ENCODE measurements at places on chromosomes 13 and 19. TPM values are rescaled to one million over a fixed set of nuclear protein-coding genes. Genes with fewer than 3 reads are reported as not detected.
A peak's percentile ranks its signal among the peaks of the same experiment; 100 is the strongest.

GRCh38 chr19:50490991-50491472, 14.4 kb upstream of the GARIN5A start:
- no peak for DNase-seq

GRCh38 chr19:18421371-18421959, 2.3 kb downstream of the SSBP4 start:
- DNase-seq, result no peak

DNA sequence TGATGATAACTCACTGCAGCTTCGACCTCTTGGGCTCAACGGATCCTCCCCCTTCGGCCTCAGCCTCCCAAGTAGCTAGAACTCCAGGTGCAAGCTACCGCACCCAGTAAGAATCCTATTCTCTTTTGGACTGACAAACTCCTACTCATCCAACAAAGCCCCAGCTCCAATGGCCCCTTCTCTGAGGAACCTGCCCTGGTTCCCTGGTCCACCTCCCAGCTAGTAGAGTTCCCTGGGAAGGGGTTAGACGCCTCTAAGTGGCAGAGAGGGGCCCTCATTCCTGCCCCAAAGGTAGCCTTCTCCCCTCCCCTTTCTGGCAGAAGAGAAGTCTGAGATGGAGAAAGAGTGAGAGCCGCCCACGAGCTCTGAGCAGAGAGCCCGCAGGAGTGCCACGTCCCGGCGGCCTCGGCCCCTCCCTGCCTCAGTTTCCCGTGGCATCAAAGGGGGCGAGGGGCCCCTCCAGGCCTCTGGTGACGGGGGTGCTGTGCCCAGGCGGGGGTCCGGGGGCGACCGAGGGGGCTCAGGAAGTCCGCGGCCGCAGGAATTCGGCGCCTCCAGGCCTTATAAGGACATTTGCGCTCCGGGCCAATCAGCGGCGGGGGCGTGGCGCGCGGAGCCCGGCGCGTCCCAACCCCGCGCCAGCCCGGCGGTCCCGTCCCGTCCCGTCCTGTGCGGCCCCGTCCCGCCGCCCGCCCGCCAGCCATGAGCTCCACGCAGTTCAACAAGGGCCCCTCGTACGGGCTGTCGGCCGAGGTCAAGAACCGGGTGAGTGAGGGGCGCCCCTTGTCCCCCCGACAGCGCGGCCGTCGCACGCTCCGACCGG, at the start of gene CNN2:
Gene CNN2, plus strand, starts transcription at position 649 of the 823 bp plus-strand sequence. Its CDS starts 54 bp downstream, at position 703.
- DNase-seq, result peak; percentile 51

DNA sequence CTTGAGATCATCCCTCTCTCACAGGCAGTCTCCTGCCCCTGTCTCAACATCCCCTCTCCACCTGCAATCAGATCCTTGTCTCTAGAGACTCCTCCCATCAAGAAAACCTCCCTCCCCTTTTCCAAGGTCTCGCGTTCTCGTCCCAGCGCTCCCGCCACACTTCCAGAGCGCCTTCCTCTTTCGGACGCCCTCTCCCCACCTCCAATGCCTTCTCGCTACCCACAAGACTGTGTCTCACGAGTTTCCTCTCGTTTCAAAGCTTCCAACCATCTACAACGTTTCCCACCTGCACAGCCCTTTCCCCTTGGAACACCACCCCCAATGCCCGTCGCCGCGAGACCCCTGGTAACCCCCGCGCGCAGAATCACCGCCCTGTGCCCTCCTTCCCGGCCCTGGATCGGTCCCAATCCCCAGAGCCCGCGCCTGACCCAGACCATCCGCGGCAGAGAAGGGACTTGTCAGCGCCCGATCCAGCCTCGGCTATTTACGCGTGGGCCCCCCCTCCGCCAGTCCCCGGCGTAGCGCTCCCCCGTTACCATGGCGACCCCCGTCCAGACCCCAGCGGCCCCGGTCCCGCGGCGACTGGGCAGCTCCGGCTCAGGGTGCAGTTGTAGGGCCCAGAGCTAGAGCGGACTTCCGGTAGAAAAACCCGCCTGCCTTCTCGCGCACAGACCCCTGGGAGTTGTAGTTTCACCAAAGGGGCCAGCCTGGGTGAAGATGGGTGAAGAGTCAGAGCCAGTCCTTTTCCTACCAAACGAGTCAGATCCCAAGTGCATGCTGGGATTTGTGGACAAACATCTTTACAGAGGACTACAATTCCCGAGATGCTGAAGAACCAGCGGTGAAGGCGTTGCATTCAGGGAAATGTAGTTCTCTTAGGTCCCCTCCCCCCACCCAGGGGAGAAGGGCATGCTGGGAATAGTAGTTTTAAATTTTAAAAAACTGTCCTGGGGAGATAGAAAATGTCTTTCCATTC, at the start of gene AP2S1:
Gene AP2S1, minus strand, starts transcription at position 619 of the 976 bp plus-strand sequence. Its CDS starts 80 bp downstream, at position 539.
- peak; percentile 94 for DNase-seq

ZNF17 gene
- total RNA-seq, result 27.8 TPM

DNA sequence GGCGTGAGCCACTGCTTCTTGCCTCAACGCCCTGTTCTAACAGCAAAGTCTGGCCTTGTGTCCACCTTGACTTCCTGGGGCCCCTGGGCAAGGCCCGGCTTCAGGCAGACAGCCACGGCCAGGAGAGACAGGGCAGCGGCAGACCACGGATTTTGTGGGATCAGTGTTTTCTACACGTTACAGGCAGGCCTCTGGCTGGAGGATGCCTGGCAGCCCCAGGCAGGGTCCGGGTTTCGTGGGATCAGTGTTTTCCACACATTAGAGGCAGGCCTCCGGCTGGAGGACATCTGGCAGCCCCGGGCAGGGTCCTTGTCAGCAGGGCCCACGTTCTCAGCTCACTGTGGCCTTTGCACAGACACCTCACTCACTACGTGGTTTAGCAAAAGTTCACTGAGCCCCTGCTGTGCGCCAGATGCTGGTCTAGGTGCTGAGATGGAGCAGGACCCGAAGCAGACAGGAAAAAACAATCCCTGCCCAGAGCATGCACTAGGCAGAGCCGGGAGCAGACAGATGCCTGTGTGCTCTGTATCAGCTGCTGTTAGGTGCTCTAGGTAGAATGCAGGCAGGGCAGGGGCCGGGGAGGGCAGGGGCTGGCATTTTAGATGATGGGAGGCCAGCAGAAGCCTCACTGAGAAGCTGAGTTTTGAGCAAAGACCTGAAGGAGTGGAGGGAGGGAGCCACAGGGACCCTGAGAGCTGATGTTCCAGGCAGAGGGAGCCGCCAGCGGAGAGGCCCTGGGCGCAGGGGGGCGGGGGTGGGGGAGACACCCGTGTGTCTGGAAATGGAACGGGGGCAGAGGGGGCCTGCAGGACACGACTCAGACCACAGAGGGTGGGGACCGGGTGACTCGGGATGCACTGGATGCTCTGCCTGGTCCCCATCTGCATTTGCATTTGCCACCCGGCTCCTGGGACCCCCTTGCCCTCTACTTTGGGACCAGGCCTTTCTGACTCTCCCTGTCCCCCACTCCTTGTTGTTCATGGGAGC, 25.0 kb upstream of the NCCRP1 start:
- DNase-seq, result no peak

UBL5 gene
- 190 TPM for total RNA-seq

DNA sequence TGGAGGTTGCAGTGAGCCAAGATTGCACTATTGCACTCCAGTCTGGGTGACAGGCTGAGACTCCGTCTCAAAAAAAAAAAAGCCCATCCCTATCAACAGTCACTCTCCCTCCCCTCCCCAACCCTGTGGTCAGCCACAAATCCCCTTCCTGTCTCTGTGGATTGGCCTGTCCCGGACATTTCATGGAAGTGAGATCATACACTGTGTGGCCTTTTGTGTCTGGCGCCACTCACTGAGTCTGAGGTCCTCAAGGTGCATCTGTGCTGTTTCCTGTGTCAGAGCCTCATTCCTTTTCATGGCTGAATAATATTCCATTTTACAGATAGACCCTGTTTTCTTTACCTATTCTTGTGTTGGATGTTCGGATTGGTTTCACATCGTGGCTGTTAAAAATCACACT, 149.5 kb downstream of the PTPRS start:
- no peak for DNase-seq

DNA sequence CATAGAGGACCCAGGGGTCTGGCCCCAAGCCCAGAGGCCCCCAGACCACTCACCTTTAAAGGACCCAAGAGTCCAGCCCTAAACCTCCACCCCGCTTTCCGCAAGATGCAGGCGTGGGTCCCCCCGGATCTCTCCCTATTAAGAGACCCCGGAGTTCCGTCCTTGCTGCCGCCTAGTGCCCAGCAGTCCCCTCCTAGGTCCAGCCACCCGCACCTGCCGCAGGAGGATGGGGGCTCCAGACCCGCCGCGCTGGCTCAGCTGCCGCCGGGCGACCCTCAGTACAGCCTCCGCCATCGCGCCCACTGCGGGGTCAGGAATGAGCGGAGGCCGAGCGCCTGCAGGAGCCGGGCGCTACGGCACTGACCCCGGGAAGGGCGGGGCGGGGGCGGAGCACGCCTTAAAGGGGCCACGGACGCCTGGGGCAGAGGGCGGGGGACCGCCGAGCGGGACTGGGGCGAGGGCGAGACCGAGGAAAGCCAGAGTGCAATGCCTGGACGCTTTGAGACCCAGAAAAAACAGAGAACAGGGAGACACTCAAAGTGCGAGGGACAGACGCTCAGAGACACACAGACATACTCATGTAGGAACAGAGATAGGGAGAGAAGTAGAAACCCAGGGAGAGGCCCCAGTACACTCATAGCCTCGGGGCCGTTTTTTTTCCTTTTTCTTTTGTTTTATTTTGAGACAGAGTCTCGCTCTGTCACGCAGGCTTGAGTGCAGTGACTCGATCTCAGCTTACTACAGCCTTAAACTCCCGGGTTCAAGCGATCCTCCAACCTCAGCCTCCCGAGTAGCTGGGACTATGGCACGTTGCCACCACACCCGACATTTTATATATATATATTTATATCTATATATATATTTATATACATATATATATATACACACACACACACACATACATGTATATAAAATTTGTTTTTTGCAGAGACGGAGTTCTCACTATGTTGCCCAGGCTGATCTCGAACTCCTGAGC, at the start of gene ETHE1:
Gene ETHE1, minus strand, starts transcription at position 318 of the 976 bp plus-strand sequence. Its CDS starts 24 bp downstream, at position 294.
- DNase-seq, result peak; percentile 58

DNA sequence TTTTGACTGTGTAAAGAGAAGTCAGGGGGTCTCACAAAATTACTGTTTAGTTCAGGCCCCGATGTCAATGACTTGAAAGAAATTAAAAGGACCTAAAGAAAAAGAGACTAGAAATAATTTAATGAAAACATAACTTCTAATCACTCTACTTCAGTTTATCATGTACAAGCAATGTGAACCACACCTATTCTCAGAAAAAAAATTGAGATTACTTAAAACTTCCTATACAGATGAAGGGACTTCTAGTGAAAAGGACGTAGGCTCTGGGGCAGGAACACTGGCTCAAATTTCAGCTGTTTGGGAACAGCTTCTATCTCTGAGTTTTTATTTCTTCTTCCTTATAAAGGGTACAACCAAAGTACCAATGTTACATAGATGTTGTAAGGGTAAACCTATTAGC, 38.0 kb downstream of the TPT1 start:
- no peak for DNase-seq

RAB20 gene
- total RNA-seq, result 13.6 TPM

DNA sequence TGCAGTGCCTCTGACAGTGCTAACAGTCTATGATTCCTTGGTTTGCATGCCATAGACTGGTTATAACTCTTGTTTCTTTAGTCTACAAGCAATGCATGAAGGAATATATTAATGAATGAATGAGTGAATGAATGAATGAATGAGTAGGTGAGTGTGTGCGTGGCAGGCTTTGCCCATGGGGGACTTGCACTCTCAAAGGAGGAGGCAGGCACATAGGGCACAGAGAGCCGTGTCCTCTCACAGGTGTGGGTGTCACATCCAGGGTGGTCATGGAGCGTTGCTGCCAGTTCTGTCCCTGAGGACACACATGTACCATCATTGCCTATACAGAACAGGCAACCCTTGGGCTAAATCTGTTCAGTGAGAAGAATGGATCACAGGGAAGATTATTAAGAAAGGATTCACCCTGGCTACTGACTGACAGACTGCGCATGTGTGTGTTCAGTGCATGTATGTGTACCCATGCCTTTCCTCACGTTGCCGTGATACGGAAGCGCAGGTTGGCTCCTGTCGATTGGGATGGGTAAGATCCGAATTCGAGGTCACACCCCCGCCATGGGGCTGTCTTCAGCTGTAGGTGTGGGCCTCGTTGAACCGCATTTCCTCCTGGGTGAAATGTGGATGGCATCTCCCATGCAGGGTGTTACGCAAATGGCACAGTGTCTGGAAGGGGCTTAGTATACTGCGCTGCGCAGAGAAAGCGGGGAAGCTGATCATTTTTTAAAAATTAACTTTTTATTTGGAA, 161.4 kb downstream of the STK24 start:
- no peak for DNase-seq

DNA sequence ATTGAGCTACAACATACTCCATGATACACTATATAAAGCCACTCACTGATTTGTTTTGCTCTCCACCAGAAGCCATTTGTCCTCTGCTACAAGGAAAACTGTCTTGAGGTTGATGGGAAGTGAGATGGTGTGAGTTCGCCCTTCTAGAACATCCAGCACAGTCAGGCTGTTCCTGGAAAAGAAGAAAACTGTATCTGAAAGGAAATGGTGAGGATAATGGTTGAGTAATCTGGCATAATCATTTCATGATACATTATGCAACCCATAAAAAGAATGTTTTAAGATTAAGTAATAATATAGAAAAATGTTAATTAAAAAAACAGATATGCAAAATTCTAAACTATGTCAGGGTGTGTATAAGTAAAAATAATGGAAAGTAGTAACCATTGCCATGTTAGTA, 233.9 kb downstream of the RGCC start:
- DNase-seq, result no peak

URAD gene
- not detected for total RNA-seq

GRCh38 chr13:37978680-37979079, 109.1 kb upstream of the TRPC4 start:
- no peak for DNase-seq

- no peak for DNase-seq
These were observed 110.5 kb downstream of the COG6 start for GRCh38 chr13:39765801-39766463.

- DNase-seq, result no peak
These were observed 81.9 kb downstream of the SLC6A16 start for GRCh38 chr19:49243129-49243528.

- no peak for DNase-seq
These were observed 348.1 kb upstream of the MIR17HG start for GRCh38 chr13:90999401-90999800.

GRCh38 chr19:52366414-52366824, 3.3 kb upstream of the ZNF880 start:
- DNase-seq, result no peak

- DNase-seq, result no peak
These were observed 214.0 kb downstream of the LHFPL6 start for GRCh38 chr13:39389013-39389412.

- peak; percentile 64 for DNase-seq
These were observed 47.4 kb upstream of the RCBTB2 start for GRCh38 chr13:48580185-48580803.
